Uterus (tissue), 4 donors: ENCODE measurements at places on chromosomes 4 and X. TPM values are rescaled to one million over a fixed set of nuclear protein-coding genes. Genes with fewer than 3 reads are reported as not detected.

DNA sequence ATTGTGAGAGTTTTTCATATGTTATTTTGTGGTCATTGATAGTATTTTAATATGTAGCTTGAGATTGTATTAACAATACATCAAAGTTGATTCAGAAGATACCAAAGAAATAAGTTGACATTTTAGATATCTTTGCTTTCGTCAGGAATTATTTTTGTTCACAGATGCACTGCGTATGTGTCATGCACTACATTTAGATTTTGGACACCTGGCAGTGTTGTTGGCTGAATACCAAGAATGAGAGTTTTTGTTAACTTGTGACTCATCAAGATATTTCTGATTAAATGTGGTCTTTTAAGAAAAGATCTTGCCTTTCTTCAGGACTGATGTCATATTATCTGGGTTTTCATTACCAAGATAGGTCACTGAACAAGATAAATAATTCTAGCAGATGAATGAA is 633.4 kb downstream of the CENPC start:
- H3K27ac ChIP-seq: no peak overlapping the region
- no peak for DNase-seq
- H3K4me1 ChIP-seq: no peaks in the 10 kb centered on the region
- no peak overlapping the region for H3K4me3 ChIP-seq

DNA sequence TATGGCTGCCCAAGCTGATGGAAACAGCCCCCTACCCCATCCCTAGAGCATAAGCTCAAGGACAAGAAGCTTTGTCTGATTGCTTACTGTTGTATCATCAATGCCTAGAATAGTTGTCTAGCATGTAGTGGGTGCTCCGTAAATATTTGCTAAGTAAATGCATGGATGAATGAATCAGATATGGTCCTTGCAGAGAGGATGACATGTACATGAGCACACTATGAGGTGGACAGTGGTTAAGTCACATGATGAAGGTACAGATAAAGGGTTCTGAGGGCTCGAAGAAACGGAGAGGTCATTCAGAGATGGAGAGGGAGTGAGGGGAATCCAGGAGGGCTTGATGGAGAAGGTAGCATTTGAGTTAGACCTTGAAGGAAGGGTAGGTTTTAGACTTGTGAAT is 214.2 kb downstream of the RBMX2 start:
- H3K4me3 ChIP-seq: no peak overlapping the region
- no peaks in the 10 kb centered on the region for H3K27me3 ChIP-seq
- no peak overlapping the region for H3K27ac ChIP-seq
- no peak for DNase-seq
- no peaks in the 10 kb centered on the region for H3K36me3 ChIP-seq

- H3K4me1 ChIP-seq: no peaks in the 10 kb centered on the region
- no peaks in the 10 kb centered on the region for H3K27me3 ChIP-seq
- H3K4me3 ChIP-seq: no peak overlapping the region
- H3K36me3 ChIP-seq: no peaks in the 10 kb centered on the region
- H3K27ac ChIP-seq: no peak overlapping the region
Observed at GRCh38 chrX:135489542-135489941, 30.9 kb upstream of the INTS6L start.

- H3K27me3 ChIP-seq: peaks cover 37% of the 10 kb centered on the region
- H3K36me3 ChIP-seq: no peaks in the 10 kb centered on the region
- H3K4me3 ChIP-seq: peak overlapping the region; percentile 35
- no peak overlapping the region for H3K27ac ChIP-seq
Observed at GRCh38 chr4:13548059-13548983, 4.0 kb upstream of the NKX3-2 start.

- H3K36me3 ChIP-seq: no peaks in the 10 kb centered on the region
- no peak overlapping the region for H3K4me3 ChIP-seq
- no peaks in the 10 kb centered on the region for H3K4me1 ChIP-seq
- no peaks in the 10 kb centered on the region for H3K27me3 ChIP-seq
- H3K27ac ChIP-seq: no peak overlapping the region
Observed at GRCh38 chr4:60812811-60813210, 387.3 kb upstream of the ADGRL3 start.

- no peaks in the 10 kb centered on the region for H3K4me1 ChIP-seq
- no peak overlapping the region for H3K4me3 ChIP-seq
- H3K27me3 ChIP-seq: no peaks in the 10 kb centered on the region
- no peaks in the 10 kb centered on the region for H3K36me3 ChIP-seq
- DNase-seq: no peak
Observed at GRCh38 chrX:40871385-40872082, 136.2 kb upstream of the MED14 start.

DNA sequence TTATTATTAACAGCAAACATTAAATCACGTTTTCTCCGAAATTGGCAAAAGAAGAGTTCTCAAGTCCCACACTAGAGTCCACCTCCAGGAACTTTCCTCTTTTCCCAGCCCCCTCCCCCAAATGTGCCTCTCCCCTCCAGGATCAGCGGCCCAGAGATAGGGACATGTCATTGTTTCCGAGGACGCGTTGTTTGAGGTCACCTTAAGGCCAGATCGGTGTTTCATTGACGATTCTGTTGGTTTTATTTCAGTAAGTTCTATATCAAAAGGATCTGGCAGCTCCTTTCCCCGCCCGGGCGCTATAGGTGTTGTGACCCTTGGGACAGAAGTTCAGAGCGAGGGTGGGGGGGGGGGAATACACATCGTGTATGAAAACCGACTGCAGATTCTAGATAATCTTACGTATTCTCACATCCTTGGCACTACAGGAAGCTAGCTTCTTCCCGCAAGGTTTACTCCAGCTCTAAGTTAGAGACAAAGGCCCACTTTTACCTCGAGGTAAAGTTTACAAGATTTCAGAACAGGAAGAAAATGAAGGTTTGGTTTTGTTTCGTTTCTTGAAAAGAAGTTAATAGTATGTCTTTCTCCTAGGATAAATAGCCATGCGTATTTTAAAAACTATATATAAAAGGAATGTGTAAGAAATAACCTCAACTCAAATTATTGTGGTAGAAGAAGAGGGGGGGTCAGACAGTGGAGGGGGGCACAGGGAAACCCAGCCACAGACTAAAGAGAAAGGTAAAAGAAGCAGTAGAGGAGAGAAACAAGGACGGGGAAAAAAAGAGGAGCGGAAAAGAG is 739 bp upstream of the MSX1 start:
- peaks cover 7% of the 10 kb centered on the region for H3K27me3 ChIP-seq
- peak overlapping the region; percentile 15 for H3K4me3 ChIP-seq
- H3K4me1 ChIP-seq: no peaks in the 10 kb centered on the region
- DNase-seq: no peak
- no peaks in the 10 kb centered on the region for H3K36me3 ChIP-seq

DNA sequence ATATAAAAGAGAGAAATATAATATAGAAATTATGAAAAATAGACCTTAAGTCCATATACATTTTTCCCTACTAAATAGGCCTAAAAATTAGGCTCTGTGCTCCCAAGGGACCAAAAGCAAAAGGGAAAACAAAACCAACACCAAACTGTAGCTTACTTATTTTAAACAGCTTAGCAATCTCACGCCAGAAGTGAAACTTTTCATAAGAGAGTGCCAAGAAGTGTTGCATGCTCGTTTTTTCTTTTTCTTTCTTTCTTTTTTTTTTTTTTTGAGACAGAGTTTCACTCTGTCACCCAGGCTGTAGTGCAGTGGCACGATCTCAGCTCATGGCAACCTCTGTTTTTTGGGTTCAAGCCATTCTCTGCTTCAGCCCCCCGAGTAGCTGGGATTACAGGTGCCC is 250.4 kb downstream of the TMA16 start:
- H3K4me3 ChIP-seq: no peak overlapping the region
- H3K36me3 ChIP-seq: no peaks in the 10 kb centered on the region
- H3K27ac ChIP-seq: no peak overlapping the region

- H3K4me1 ChIP-seq: no peaks in the 10 kb centered on the region
- H3K36me3 ChIP-seq: no peaks in the 10 kb centered on the region
- no peak for DNase-seq
- H3K27ac ChIP-seq: no peak overlapping the region
- H3K4me3 ChIP-seq: no peak overlapping the region
- H3K27me3 ChIP-seq: no peaks in the 10 kb centered on the region
Observed at GRCh38 chrX:66035667-66036066, 4.2 kb downstream of the VSIG4 start.

DNA sequence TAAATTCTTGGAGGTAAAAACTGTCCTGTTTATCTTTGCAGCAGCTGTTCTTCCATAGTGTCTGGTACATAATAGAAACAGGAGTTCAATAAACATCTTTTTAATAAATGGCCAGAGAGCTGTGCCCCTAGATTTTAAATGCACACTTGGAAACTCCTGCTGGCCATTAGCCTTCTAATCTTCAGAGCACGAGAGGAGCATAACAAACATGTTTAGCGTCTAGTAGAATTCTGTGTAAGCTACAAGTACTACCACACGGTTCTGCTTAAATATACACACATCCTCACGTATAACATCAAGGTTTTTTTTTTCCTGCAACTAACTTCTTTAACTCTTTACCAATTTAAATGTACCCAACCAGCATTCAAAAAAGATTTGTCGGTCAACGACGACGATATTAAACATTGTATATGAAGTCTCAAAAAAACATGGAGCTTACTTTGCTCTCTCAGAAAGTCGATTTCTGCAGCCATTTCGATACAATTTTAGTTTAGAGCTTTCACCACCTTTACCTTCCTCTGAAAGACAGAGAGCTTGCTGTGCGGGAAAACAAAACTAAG is 628 bp downstream of the SCLT1 start:
- no peaks in the 10 kb centered on the region for H3K27me3 ChIP-seq
- no peaks in the 10 kb centered on the region for H3K36me3 ChIP-seq
- DNase-seq: no peak
- H3K4me1 ChIP-seq: peaks cover 13% of the 10 kb centered on the region

GRCh38 chr4:28966982-28967381 is 1753.2 kb upstream of the PCDH7 start:
- no peaks in the 10 kb centered on the region for H3K27me3 ChIP-seq
- no peak for DNase-seq
- no peaks in the 10 kb centered on the region for H3K36me3 ChIP-seq
- H3K27ac ChIP-seq: no peak overlapping the region
- H3K4me1 ChIP-seq: no peaks in the 10 kb centered on the region
- H3K4me3 ChIP-seq: no peak overlapping the region

GRCh38 chrX:44054863-44055601 is 81.8 kb upstream of the NDP start:
- no peak overlapping the region for H3K27ac ChIP-seq
- H3K4me3 ChIP-seq: no peak overlapping the region
- no peak for DNase-seq
- H3K27me3 ChIP-seq: no peaks in the 10 kb centered on the region

DNA sequence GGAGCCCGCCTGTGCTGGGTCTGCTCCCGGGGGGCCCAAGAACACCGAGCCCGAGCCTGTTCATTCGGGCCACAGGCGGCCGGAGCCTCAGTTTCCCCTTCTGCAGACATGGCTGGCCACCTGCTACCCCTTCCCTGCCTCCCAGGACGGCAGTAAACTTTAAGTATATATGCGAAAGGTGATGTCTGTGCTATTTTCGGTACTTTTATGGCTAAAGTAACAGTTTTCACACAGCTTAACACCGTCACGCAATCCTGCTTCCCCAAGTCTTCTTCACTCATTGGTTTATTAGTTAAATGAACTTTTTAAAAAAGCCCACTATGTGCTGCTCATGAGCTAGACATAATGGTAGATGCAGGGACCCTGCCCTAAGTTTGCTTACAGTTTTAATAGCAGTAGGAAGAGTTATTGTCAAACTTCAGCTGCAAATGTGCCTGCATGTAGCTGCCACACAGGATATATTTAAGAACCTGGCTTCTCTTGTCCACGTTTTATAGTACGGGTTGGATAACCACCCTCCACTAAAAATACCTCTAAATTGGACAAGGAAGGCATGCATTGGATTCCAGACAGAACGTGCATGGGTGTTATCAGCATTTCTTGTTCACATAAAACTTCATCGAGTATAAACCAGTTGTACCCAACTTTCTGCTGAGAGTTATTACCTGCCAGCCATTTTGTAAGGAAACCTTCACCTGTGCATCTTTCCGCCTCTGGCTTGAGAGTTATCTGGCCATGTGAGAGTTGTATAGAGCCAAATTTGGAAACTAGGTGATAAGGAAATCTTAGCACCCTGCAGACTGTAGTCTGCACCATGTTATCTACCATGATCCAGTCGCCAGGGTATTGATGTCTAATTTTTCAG is 741 bp downstream of the ANAPC4 start:
- DNase-seq: no peak
- no peaks in the 10 kb centered on the region for H3K36me3 ChIP-seq
- H3K4me3 ChIP-seq: peak overlapping the region; percentile 79
- no peaks in the 10 kb centered on the region for H3K4me1 ChIP-seq

GRCh38 chr4:26081795-26082498 is 167.9 kb downstream of the SMIM20 start:
- no peak overlapping the region for H3K27ac ChIP-seq
- no peaks in the 10 kb centered on the region for H3K36me3 ChIP-seq
- no peak for DNase-seq
- no peaks in the 10 kb centered on the region for H3K27me3 ChIP-seq
- no peaks in the 10 kb centered on the region for H3K4me1 ChIP-seq

- no peak for DNase-seq
- no peak overlapping the region for H3K4me3 ChIP-seq
Observed at GRCh38 chr4:81378386-81378785, 93.3 kb downstream of the RASGEF1B start.

GRCh38 chr4:56185901-56186300 is 201.4 kb downstream of the AASDH start:
- H3K36me3 ChIP-seq: no peaks in the 10 kb centered on the region
- no peaks in the 10 kb centered on the region for H3K27me3 ChIP-seq
- H3K4me1 ChIP-seq: no peaks in the 10 kb centered on the region
- no peak overlapping the region for H3K4me3 ChIP-seq
- DNase-seq: no peak

GRCh38 chrX:136182414-136182813 is 35.1 kb downstream of the FHL1 start:
- H3K4me1 ChIP-seq: no peaks in the 10 kb centered on the region
- no peaks in the 10 kb centered on the region for H3K36me3 ChIP-seq
- DNase-seq: no peak
- H3K27me3 ChIP-seq: no peaks in the 10 kb centered on the region
- H3K4me3 ChIP-seq: no peak overlapping the region

- H3K4me3 ChIP-seq: no peak overlapping the region
- H3K4me1 ChIP-seq: peaks cover 12% of the 10 kb centered on the region
- no peak for DNase-seq
- no peak overlapping the region for H3K27ac ChIP-seq
Observed at GRCh38 chr4:4383085-4383484, 3.8 kb upstream of the NSG1 start.

DNA sequence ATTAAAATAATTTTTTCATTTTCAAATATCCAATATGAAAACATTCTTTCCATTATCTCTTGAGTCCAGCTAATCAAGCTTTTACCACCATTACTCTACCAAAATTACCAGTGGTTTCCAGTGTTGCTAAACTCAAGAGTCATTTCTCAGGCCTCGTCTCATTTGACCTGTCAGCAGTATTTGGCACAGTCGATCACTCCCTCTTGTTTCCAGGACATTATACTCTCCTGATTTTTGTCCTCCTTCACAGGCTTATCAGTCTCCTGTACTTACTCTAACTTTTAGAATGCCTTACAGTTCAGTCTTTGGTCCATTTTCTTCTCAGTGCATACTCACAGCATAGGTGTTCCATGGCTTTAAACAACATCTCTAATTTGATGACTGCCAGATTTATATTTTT is 11.6 kb downstream of the USP38 start:
- no peaks in the 10 kb centered on the region for H3K36me3 ChIP-seq
- H3K4me3 ChIP-seq: no peak overlapping the region
- no peaks in the 10 kb centered on the region for H3K27me3 ChIP-seq

- H3K36me3 ChIP-seq: no peaks in the 10 kb centered on the region
- DNase-seq: no peak
- no peaks in the 10 kb centered on the region for H3K27me3 ChIP-seq
- H3K27ac ChIP-seq: no peak overlapping the region
- H3K4me1 ChIP-seq: no peaks in the 10 kb centered on the region
Observed at GRCh38 chr4:106090826-106091225, 195.6 kb downstream of the NPNT start.

Gene GAGE13
- total RNA-seq: not detected

Gene HERC5
- total RNA-seq: 7.4 TPM

Gene IGBP1
- total RNA-seq: 90.4 TPM

Gene GK
- 1.0 TPM for total RNA-seq

Gene MAGEA3
- total RNA-seq: not detected
